ENCODE measurements at places on chromosomes 16 and 17. TPM values are rescaled to one million over a fixed set of nuclear protein-coding genes. Genes with fewer than 3 reads are reported as not detected.
A peak's percentile ranks its signal among the peaks of the same experiment; 100 is the strongest.

DNA sequence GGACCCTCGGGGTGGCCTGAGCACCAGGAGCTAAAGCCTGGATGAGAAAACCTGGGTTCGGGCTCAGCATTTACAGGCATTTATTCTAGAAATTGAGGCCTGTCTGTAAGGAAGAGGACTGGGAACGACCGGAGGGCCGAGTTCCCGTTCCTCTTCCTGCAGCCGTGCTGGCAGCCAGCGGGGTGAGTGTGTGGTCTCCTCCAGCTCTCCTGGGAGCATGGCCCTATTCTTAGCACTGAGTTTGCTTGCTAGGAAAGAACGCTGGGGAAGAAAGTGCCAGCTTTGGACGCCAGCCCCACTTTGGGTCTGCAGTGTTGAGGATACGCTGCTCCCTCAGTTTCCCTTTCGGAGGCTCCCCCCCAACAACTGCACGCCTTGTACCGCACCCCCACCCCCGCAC, 49.6 kb downstream of the MGAT5B start:
- peaks cover 57% of the 10 kb centered on the region for H3K27me3 ChIP-seq
- no peak for DNase-seq
- H3K36me3 ChIP-seq: no peaks in the 10 kb centered on the region
- H3K4me3 ChIP-seq: no peak overlapping the region
- H3K4me1 ChIP-seq: no peaks in the 10 kb centered on the region

DNA sequence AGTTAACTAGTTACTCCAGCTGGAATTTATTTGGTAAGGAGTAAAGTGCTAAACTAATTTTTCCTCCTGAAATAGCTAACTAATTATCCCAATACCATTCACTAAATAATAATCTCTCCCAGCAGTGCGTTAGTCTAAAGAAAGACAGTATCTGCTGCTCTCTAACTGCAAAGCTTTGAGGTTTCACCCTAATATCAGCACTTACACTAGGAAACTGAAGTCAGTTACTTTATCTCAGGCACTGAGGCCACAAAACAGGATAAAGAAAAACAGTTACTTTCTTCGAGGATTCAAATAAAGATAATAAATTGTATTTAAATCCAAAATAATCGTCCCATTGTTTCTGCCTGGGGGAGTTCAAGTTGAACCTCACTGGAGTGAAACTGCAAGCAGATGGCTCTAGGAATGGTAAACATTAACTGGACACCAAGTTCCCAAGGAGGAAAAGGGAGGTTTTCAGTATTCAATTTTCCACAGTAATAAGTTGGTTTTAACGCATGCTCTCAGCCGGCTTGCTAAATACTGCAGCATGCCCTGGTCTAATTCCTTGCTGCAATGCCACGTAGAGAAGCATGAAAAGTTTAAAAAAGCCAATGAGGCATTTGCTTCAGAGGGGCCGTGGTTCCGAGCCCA, 20.0 kb upstream of the FOXJ1 start:
- no peaks in the 10 kb centered on the region for H3K4me1 ChIP-seq
- DNase-seq: no peak
- no peak overlapping the region for H3K27ac ChIP-seq
- H3K27me3 ChIP-seq: no peaks in the 10 kb centered on the region
- no peak overlapping the region for H3K4me3 ChIP-seq

GRCh38 chr17:12113156-12113555, 92.5 kb downstream of the MAP2K4 start:
- H3K27ac ChIP-seq: no peak overlapping the region
- H3K36me3 ChIP-seq: peaks cover 62% of the 10 kb centered on the region
- no peak for DNase-seq
- H3K4me1 ChIP-seq: no peaks in the 10 kb centered on the region
- no peak overlapping the region for H3K4me3 ChIP-seq
- no peaks in the 10 kb centered on the region for H3K27me3 ChIP-seq

DNA sequence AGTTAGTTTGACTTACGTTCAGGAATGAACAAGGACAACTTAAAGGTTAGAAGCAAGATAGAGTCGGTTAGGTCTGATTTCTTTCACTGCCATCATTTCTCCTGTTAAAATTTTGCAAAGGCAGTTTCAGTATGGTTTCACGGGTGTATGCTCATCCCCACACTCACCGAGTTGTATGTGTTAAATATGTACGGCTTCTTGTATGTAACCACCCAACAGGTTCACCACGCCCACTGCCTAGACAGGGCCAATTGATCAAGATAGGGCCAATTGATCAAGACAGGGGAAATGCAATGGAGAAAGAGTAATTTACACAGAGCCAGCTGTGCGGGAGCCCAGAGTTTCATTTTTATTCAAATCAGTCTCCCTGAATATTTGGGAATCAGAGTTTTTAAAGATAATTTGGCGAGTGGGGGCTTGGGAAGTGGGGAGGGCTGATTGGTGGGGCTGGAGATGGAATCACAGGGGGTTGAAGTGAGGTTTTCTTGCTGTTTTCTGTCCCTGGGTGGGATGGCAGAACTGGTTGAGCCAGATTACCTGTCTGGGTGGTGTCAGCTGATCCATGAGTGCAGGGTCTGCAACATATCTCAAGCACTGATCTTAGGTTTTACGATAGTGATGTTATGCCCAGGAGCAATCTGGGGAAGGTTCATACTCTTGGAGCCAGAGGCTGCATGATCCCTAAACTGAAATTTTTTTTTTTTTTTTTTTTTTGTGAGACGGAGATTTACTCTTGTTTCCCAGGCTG, 62.4 kb upstream of the PLCG2 start:
- peaks cover 16% of the 10 kb centered on the region for H3K4me1 ChIP-seq
- H3K27me3 ChIP-seq: no peaks in the 10 kb centered on the region
- H3K36me3 ChIP-seq: no peaks in the 10 kb centered on the region

DNA sequence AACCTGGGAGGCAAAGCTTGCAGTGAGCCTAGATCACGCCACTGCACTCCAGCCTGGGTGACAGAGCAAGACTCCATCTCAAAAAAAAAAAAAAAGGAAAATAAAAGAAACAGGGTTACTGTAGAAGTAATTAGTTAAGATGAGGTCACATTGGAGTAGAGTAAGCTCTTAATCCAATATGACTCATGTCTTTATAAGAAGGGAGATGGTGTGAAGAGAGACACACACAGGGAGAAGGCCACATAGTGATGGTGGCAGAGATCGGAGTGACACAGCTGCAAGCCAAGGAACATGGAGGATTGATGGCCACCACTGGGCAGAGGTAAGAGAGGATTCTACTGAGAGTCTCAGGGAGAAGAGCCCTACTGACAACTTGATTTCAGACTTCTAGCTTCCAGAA, 15.3 kb upstream of the SLFN5 start:
- H3K27me3 ChIP-seq: no peaks in the 10 kb centered on the region
- no peak for DNase-seq
- H3K27ac ChIP-seq: no peak overlapping the region
- no peaks in the 10 kb centered on the region for H3K36me3 ChIP-seq
- H3K4me3 ChIP-seq: no peak overlapping the region

DNA sequence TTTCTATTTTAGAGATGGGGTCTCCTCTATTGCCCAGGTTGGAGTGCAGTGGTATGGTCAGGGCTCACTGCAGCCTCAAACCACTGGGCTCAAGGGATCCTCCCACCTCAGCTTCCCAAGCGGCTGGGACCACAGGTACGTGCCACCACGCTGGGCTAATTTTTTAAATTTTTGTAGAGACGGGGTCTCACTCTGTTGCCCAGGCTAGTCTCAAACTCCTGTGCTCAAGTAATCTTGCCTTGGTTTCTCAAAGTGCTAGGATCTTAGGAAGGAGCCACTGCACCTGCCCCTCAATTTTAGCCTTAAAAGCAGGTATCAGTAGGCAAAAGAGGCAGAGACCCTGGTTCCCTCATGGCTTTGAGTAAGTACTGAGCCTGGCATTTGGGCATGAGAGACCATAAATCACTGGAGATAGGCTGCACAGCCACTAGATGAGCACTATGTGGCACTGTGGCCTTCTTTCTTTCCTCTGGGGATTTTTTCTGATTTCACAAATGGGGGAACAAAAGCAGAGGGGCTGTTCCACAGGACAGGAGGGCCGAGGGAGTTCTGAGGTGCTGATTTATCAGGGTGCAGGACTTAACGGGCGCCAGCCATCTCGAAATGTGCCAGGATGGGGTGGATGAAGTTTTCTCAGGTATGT, 82.2 kb downstream of the PLXDC1 start:
- peaks cover 18% of the 10 kb centered on the region for H3K4me1 ChIP-seq
- no peak for DNase-seq
- H3K27me3 ChIP-seq: no peaks in the 10 kb centered on the region
- H3K36me3 ChIP-seq: no peaks in the 10 kb centered on the region
- H3K4me3 ChIP-seq: no peak overlapping the region

- peak; percentile 52 for DNase-seq
- no peak overlapping the region for H3K27ac ChIP-seq
- H3K4me3 ChIP-seq: peak overlapping the region; percentile 42
- H3K27me3 ChIP-seq: peaks cover 29% of the 10 kb centered on the region
- peaks cover 21% of the 10 kb centered on the region for H3K4me1 ChIP-seq
Observed at GRCh38 chr17:77528516-77529327, 388.0 kb downstream of the SEC14L1 start.

Gene KREMEN2
- total RNA-seq: 1.0 TPM

Gene AOC3
- total RNA-seq: 12.6 TPM

Gene WIPF2
- 24.2 TPM for total RNA-seq

Gene COG1
- total RNA-seq: 19.3 TPM

Gene FBXW10B
- 3.4 TPM for total RNA-seq

Gene EVPLL
- 3.7 TPM for total RNA-seq

Measured in suprapubic skin (tissue), 4 donors.